ENCODE measurements at places on chromosomes 11 and 22.

GRCh38 chr11:35144806-35145205, 5.8 kb downstream of the CD44 start:
- DNase-seq: no peak

- DNase-seq: peak; percentile 52
Measured at GRCh38 chr11:126716456-126717083, 284.0 kb downstream of the KIRREL3 start.

- no peak for DNase-seq
Measured at GRCh38 chr11:67615728-67616430, 9.1 kb downstream of the NDUFV1 start.

DNA sequence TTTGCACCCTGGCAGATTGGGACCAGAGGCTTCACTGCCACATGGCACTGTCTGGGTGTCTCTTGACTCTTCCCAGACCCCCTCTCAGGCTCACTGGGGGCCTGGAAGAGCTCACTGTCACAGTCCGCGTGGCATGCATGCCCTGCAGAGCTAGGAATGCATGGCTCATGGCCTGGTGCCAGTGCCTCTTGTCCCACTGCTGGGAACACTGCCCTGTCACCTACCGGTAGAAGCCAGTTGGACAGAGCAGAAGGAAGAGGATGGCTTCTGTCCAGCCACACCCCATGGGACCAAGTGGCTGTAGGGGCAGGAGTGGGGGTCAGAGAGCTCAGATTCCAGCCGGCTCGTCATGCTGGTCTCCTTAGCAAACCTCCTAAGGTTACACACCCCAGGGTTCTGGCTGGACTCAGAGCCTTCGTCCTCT, 29.7 kb downstream of the MB start:
- DNase-seq: no peak

DNA sequence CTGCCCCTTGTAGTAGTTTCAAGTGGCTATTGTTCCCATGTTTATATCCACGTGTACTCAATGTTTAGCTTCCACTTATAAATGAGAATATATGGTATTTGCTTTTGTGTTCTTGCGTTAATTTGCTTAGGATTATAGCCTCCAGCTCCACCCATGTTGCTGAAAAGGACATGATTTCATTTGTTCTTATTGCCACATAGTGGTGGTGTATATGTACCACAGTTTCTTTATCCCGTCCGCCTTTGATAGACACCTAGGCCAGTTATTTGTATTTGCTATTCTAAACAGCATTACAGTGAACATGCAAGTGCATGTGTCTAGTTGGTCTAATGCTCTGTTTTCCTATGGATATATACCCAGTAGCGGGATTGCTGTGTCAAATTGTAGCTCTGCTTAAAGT, 6.8 kb downstream of the OR51B2 start:
- no peak for DNase-seq

DNA sequence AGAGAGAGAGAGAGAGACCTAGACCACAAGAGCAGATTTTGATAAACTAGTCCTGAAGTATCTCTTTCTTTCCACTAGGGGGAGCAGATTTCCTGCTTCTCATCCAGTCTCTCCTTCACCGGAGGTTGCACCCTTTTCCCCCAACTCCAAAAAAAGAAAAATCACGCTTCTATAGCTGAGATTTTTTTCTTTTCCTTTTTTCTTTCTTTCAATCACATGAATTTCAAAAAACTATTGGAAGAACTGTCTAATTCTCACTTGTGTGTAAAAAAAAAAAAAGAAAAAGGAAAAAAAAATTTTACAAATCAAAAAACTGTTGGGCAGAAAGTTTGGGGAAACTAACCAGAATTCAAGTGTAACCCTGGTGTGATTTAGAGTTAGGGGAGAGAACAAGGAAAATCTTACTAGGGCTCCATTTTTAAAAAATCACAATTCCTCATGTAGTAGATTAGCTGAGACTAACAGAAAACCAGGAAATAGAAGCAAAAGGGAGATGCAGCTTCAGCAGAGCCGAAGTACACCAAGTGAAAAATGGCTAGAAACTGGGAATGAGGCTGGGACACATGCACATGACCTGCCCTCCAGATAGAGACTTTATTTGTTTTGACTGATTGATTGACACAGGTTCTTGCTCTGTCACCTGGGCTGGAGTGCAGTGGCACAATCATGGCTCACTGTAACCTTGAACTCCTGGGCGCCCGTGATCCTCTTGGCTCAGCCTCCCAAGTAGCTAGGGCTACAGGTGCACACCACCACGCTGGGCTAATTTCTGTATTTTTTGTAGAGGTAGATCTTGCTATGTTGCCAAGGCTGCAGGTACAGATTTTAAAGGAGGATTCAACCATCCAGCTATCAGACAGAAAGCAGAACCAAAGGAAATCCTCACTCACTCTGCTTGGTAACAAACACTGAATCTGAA, 27.1 kb downstream of the SDHD start:
- no peak for DNase-seq

GRCh38 chr11:27081056-27081455, 40.4 kb downstream of the BBOX1 start:
- DNase-seq: no peak

DNA sequence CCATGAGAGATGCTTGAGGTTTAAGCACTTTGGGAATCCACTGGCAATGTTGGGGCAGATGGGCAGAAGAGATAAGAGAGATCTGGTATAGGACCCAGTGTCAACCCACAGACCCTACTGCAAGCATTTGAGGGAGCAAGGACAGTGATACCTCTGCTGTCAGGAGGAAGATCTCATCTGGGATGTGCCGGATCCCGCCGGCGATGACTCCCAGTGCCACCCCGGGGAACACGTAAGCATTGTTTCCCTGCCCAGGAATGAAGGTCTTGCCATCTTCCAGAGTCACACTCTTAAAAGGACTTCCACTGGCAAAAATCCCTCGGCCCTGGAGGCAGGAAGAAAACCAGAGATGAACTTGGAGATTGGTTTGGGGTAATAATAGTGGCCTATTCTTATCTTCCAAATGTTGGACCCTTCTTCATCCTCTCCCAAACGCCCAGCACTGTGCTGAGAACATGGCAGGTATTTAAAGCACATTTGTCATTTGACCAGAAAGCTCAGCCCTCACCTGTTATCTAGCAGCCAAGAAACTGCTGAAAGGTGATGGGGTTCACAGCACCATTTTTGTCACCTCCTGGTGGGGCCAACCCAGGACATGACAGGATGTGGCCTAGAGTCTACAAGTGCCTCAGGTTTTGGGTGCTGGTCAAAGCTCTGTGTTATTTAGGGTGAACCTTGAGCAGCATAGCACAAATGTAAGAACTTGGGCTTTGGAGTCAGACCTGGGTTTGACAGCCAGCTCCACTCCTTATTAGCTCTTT, 71.7 kb downstream of the CCDC81 start:
- no peak for DNase-seq

DNA sequence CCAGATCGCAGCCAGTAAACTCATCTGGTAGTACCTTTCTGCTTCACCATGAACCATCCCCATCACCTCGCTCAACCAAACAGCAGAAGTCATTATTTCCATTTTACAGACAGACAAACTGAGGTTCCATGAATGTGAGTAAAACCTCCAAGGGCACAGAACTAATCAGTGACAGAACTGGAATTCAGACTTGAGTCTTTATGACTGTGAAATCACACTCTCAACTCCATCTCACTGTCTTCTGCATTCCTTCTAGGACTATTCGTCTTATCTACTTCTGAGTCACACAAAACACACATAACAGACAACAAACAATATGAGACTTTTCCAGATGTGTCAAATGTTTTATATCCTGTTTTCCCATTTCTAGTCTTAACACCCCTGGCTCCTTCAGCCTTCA, 9.3 kb upstream of the NUP50 start:
- DNase-seq: no peak
